ENCODE measurements at places on chromosomes 6 and 20.

GRCh38 chr6:125899726-125900182 lies 56.8 kb upstream of the HINT3 start:
- no peak for DNase-seq

- no peak for DNase-seq
These were observed 822.4 kb upstream of the ADGRB3 start for GRCh38 chr6:67812693-67813092.

- DNase-seq: no peak
These were observed 520.8 kb upstream of the RNF217 start for GRCh38 chr6:124441450-124441849.

DNA sequence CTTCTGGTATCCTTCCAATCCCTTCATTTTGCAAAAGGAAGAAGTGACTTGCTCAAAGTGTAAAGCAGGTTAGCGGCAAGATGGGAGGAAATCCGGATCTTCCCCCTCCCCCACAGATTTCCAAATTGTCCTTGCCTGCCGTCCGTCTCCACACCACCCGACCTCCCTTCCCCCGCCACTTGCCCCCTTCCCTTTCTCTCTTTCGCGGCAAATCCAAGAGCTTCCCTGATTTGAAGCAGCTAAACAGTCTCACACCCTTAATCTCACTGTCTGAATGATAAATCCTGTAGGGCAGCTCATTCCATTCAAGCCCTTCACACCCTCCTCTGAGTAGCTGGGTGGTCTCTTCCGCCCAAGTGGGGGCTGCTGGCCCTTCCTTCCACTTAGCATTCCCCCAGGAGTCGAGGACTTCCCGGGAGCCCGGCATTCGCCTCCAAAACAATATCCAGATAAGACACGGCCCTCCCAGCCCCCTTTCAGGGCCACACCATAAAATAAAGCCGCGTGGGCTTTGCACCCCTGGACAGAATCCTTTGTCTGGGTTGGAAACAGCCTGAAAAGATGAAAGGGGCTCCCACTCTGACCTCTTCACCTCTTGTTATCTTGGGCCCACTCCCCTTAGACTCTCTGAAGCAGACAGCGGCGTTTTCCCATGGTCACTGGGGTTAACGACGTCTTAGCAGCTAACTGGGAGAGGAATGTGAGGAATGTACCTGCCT lies 44.0 kb upstream of the PIM1 start:
- no peak for DNase-seq

DNA sequence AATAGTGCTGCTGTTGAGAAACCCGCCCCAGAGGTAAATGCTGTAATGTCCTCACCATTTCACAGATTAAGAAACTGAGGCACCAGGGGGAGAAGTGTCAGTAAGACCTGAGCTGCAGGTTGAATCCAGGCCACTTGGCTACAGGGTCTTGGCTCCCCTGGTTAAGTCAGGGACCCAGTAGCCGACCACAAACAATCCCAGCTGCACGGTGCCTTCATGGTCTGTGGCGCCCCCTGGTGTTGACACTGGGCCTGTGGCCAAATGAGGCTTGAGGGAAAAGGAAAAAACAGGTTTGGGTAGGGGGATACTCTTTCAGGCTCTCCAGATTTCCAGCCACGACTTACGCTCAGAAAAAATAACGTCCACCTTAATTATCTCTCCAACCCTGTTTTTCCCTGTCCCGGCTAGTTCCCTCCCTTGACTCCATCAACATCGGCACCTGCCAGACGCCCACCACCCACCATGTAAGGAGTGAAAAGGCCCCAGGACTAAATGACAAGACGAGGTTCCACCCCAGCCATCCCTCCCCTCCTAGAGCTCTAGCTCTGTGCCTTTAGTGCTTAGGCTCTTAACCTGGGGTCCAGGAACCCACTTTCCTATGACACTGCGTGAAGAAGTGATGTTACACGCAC lies 47.7 kb upstream of the POLR1H start:
- DNase-seq: peak; percentile 49

- DNase-seq: no peak
These were observed 37.4 kb downstream of the POU3F2 start for GRCh38 chr6:98871821-98872220.

GRCh38 chr6:151352410-151353396 lies 38.7 kb downstream of the ZBTB2 start:
- DNase-seq: no peak

DNA sequence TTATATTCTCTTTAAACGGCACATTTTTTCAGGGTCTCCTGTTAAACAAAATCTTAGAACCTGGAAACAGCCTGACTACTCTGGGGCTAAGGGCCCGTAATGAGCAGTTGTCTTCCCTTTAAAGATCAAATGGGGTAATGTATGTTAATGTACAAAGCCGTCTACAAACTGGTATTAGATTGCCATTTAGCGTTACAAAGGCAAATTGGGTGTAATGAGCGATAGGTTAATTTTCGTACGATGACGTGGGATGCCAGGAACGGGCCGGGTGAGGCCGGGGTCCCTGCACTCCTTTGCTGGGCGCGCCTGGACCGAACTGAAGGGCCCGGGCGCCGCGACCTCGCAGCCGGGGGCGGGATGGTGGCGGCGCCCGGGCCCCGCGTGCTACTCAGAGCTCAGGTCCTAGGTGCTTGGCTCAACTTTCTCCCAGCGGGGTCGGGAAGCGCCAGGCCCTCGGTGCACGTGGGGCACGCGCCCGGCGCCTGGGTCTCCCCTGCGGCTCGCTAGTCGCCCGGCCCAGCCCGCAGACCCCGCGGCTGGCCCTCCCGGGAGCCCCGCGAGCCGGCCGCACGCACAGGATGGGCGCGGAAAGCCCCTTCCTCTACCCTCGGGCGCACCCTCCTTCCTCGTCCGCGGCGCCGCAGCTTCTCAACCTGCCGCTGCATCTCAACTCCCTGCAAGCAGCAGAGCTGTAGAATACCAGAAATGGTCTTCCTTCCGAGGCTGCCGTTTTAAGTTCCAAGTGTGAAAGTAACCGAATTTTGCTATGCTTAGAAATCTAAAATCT lies 5.9 kb downstream of the NKX2-4 start:
- DNase-seq: no peak

GRCh38 chr6:9458424-9458823 lies 956.5 kb downstream of the TFAP2A start:
- DNase-seq: no peak

DNA sequence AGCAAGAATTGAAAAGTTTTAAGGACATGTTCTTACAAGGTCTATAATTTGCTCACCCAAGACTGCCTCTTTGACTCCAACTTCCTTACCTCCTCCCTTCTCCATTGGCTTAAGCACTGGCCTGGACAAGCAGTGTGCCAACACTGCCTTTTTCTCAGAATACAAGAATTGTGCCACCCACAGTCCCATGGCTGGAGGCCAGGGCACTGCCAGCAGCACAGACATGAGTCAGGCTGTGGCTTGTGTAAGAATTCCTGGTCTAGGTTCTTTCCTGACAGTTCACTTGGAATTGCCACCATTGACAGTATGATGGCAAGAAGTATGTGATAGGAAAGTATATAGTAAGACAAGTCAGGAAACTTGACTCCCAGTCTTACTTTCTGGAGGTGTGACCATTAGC lies 202.7 kb upstream of the MARCKS start:
- no peak for DNase-seq

GRCh38 chr6:71393471-71393870 lies 104.9 kb downstream of the OGFRL1 start:
- DNase-seq: no peak

GRCh38 chr20:12207875-12208274 lies 290.2 kb downstream of the BTBD3 start:
- DNase-seq: peak; percentile 32

GRCh38 chr6:106051226-106051625 lies 34.9 kb upstream of the PRDM1 start:
- no peak for DNase-seq

- DNase-seq: peak; percentile 51
These were observed 637 bp downstream of the TRPC4AP start for GRCh38 chr20:35091816-35092523.

GRCh38 chr6:148758492-148758891 lies 11.7 kb downstream of the UST start:
- no peak for DNase-seq

DNA sequence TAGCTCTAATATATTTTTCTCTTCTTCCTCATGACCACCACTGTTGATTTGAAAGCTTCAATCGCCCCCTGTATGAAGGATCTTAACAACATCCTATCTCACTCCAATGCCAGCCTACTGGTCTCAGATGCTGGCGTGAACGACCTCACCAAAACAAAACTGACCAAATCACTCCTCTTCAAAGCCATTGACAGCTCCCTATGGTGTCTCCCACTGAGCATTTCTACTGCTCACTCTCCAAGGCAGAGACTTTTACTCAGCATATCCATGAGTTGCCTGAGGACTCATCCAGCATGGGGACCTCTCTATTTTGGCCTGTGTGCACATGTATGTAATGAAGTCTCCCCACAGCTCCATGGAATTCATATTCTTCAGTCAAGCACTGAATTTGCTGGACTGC lies 520.4 kb downstream of the TFAP2B start:
- no peak for DNase-seq

DNA sequence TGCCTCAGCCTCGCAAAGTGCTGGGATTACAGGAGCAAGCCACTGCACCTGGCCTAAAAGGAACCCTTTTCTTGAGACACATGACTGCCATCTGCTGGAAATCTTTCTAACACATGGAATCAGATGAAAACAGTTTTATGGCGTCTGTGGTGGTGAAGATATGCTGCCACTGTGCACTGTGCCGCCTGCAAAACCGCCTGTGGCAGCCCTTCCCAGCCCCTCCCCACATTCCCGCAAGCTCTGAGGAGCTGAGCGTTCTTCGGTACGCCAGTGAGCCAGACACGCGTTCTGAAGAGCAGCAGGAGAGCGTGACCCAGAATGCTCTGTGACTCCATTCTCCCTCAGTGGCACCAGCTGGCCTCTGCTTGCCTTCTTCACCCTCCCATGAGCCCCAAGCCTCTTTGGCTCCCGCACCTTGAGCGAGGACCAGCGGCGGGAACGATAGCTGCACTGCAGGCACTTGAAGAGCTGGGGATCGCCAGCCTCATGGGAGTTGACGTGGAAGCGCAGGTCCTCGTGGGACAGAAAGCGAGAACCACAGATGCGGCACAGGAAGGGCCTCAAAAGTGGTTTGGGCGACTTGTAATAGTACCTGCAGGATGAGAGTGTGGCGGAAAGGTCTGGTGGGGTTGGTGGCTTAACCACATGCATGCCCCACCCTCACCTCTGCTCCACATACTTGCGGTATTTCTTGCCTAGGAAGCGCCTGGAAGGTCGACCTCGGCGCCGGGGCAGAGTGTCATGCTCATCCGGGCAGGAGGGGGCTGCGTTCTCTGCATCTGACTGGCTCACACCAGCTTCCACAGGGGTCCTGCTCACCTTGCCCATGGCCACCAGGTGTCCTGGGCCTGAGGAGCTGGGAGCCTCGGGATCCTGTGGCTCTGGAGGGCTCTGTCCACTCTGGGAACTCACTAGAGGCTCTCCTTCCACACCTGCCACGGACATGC lies 8.7 kb downstream of the ZNF335 start:
- no peak for DNase-seq

- no peak for DNase-seq
These were observed 49.9 kb downstream of the PPP1R16B start for GRCh38 chr20:38855356-38855755.

- DNase-seq: no peak
These were observed 29.3 kb downstream of the PYGB start for GRCh38 chr20:25277051-25277801.

- DNase-seq: no peak
These were observed 6.9 kb upstream of the CD40 start for GRCh38 chr20:46111028-46111835.

Measured in HEK293T (cell line).